H1 (cell line): ENCODE measurements at places on chromosomes 13 and 19. TPM values are rescaled to one million over a fixed set of nuclear protein-coding genes. Genes with fewer than 3 reads are reported as not detected.

The ZNF491 gene
- total RNA-seq = 0.78 and 0.84 TPM in 2 replicates

The PABPC3 gene
- total RNA-seq = 0.48 TPM in 2 replicates

The APLP1 gene
- total RNA-seq = 22.0 and 22.2 TPM in 2 replicates

The SULT2A1 gene
- total RNA-seq = not detected in 2 replicates

The SLC10A2 gene
- not detected in 2 replicates for total RNA-seq

The IL17D gene
- total RNA-seq = 0.56 and 0.84 TPM in 2 replicates

The PEX11G gene
- total RNA-seq = 1.8 and 2.1 TPM in 2 replicates

DNA sequence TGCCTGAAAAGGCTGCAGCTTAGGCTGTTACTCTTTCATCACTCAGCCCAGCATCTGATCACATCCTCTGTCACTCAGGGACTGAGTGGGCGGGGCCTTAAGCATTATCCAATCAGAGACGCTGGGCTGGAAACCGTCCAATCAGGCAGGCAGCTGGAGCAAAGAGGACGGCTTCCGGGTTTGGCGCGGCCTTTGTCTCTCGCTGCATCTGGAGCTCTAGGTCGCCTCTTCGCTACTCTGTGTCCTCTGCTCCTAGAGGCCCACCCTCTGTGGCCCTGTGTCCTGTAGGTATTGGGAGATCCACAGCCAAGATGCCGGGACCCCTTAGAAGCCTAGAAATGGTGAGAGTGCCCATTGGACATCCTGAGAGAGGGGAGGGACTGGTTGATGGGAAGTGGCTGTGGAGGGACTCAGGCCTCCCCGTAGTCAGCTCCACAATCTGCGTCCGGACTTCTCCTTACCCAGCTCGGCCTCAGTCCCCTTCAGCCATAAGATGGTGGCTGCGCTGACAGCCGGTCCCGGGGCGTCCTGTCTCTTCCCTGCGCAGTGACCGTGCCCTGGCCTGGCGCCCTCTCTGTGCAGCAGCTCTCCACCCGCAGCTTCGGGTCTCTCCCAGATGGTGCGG, at the start of gene ZNF486:
ZNF486 (plus strand) TSS at position 195 of the 625 bp plus-strand sequence; CDS start at position 312, 117 bp downstream.
- DNase-seq = peak; percentile 89
- no peaks in the 10 kb centered on the region for H3K4me1 ChIP-seq
- peak within 1 kb of the TSS; percentile 80 for H3K27ac ChIP-seq
- H3K36me3 ChIP-seq = peaks cover 13% of the 10 kb centered on the region; the same call in 1 of the 2 replicates
- peak within 1 kb of the TSS; percentile 72 for H3K4me3 ChIP-seq
- H3K27me3 ChIP-seq = no peaks in the 10 kb centered on the region

DNA sequence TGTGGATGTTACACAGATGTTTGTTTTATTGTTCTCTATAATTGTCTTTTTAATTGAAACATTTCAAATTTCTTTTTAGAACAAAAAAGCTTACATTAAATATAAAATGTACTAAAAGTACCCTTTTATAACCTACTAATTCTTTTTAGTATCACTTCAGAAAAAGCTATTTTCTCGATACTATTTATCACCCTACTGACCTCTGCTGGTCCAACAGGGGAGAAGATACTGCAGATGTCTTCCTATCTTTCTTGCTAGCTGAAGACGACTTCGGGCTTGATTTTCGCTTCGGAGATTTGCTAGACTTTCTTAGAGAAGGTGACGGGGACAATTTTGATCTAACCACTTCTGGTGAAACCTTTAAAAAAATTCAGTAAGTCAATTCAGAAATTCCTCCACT, 42.4 kb downstream of the ZC3H13 start:
- no peak overlapping the region for H3K27ac ChIP-seq
- DNase-seq = no peak
- H3K36me3 ChIP-seq = no peaks in the 10 kb centered on the region
- no peaks in the 10 kb centered on the region for H3K4me1 ChIP-seq

- H3K4me1 ChIP-seq = no peaks in the 10 kb centered on the region
- H3K4me3 ChIP-seq = no peak overlapping the region
- peaks cover 7% of the 10 kb centered on the region for H3K27me3 ChIP-seq
- no peak overlapping the region for H3K27ac ChIP-seq
- H3K36me3 ChIP-seq = peaks cover 3% of the 10 kb centered on the region; the same call in 1 of the 2 replicates
- DNase-seq = no peak
These were observed 10.1 kb downstream of the SSC5D start for GRCh38 chr19:55498246-55498840.

DNA sequence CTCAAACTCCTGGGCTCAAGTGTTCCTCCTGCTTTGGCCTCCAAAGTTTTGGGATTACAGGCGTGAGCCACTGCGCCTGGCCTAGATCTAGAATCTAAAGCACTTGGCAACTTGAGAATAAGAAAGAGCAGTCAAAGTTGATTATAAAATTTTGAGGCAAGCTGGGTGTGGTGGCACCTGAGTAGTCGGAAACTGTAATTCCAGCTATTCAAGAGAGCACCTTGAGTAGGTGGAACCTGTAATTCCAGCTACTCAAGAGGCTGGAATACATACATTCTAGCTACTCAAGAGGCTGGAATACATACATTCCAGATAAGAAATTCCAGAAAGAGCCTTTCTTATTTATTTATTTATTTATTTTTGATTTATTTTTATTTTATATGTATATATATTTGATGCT, 8.3 kb upstream of the NAA16 start:
- DNase-seq = no peak
- no peaks in the 10 kb centered on the region for H3K27me3 ChIP-seq
- no peak overlapping the region for H3K27ac ChIP-seq
- H3K4me1 ChIP-seq = no peaks in the 10 kb centered on the region

DNA sequence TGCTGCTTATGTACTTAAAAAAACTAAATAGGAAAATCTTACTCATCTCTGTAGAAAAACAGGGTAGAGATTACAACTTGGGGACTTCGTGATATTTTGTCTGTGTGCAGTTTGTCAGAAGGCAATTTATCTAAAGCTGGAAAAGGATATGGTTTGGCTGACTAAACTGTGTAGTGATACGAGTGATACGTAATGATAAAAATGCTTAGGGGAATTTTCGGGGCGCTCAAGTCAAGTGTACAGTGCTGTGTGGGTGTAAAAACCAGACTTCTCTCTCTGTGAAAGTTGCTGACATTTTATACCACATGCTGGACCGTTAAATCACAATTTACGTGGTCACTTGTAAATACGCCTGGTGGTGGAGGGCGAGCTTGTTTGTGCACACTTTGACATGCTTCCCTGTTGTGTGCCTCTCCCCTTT, 221.7 kb downstream of the KCNRG start:
- no peak overlapping the region for H3K4me3 ChIP-seq
- no peaks in the 10 kb centered on the region for H3K27me3 ChIP-seq
- H3K4me1 ChIP-seq = no peaks in the 10 kb centered on the region
- no peak overlapping the region for H3K27ac ChIP-seq

DNA sequence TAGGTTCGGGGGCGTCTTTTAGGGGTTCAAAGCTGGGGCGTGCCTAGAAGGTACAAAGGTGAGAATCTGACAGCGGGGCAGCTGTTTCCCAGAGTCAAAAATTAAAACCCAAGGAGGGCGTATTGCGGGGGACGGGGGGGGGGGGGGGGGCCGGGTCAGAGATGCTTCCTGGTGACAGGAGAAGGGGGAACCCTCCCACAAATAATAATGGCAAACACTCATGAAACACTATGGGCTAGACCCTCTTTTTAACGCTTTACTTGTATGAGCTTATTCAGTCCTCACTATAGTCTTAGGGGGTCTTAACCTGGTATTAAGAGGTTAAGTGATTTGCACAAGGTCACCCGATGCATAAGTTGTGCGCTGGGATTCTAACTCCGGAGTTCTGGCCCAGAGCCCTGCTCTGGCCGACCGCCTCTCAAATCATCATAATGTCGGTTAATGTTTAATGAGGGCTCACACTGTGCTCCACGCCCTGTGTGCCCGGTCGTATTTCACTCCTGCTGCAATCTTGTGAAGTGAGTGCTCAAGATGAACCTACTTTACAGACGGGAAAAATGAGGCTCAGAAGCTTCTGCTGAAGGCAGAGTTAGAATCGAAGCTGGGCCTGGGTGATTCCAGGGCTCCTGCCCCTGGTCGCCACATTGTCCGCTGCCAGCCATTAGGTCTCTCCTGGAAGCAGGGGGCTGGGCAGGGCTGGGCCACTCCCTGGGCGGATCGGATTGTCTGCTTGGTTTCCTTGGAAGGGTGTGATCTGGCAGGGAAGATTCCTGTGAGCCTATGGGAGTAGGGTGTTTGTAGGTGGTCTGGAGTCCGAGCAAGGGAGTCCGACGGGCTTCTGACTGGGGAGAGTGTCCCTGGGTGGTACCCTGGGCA, 964 bp downstream of the PAK4 start:
- H3K36me3 ChIP-seq = no peaks in the 10 kb centered on the region
- H3K4me1 ChIP-seq = no peaks in the 10 kb centered on the region
- H3K27me3 ChIP-seq = no peaks in the 10 kb centered on the region
- H3K4me3 ChIP-seq = peak overlapping the region; percentile 94
- no peak overlapping the region for H3K27ac ChIP-seq

GRCh38 chr19:54532528-54532927, 29.9 kb downstream of the LAIR2 start:
- H3K27ac ChIP-seq = no peak overlapping the region
- no peaks in the 10 kb centered on the region; the same call in 1 of the 2 replicates for H3K27me3 ChIP-seq
- H3K4me1 ChIP-seq = no peaks in the 10 kb centered on the region
- H3K36me3 ChIP-seq = no peaks in the 10 kb centered on the region
- no peak for DNase-seq

- H3K27me3 ChIP-seq = no peaks in the 10 kb centered on the region
- DNase-seq = no peak
- 0 out of 2 replicates have a peak overlapping the region, but pooled peaks have one; percentile 13 for H3K4me3 ChIP-seq
- peaks cover 20% of the 10 kb centered on the region for H3K36me3 ChIP-seq
- H3K4me1 ChIP-seq = peaks cover 32% of the 10 kb centered on the region
- no peak overlapping the region for H3K27ac ChIP-seq
These were observed 2.9 kb downstream of the RPS11 start for GRCh38 chr19:49499030-49499670.

GRCh38 chr13:112346899-112347229, 29.3 kb upstream of the SPACA7 start:
- peaks cover 7% of the 10 kb centered on the region for H3K4me1 ChIP-seq
- H3K36me3 ChIP-seq = no peaks in the 10 kb centered on the region
- no peak overlapping the region for H3K27ac ChIP-seq
- peaks cover 5% of the 10 kb centered on the region; the same call in 1 of the 2 replicates for H3K27me3 ChIP-seq

GRCh38 chr13:56752636-56753035, 388.1 kb upstream of the PRR20A start:
- no peaks in the 10 kb centered on the region for H3K4me1 ChIP-seq
- DNase-seq = no peak
- H3K27ac ChIP-seq = no peak overlapping the region
- no peaks in the 10 kb centered on the region for H3K27me3 ChIP-seq

- H3K27ac ChIP-seq = no peak overlapping the region
- no peaks in the 10 kb centered on the region for H3K4me1 ChIP-seq
- H3K27me3 ChIP-seq = no peaks in the 10 kb centered on the region
- DNase-seq = no peak
- no peak overlapping the region for H3K4me3 ChIP-seq
- H3K36me3 ChIP-seq = peaks cover 3% of the 10 kb centered on the region
These were observed 14.9 kb downstream of the COG3 start for GRCh38 chr13:45479661-45480060.

DNA sequence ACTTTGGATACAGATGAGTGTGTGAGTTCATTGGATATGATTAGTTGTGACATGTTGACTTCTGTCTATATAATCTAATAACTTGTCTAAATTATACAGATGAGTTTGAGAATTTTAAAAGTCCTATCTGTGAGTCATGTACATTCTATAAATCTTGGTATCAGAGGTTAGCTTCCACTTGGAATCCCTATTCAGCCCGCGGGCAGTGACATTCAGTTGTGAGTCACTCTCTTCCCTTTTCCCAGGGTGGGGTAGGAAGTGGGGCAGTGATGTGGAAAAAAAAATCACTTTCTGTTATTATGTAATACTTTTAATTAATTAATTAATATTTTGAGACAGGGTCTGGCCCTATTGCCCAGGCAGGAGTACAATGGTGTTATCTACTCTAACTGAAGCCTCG, 33.0 kb upstream of the ZNF808 start:
- DNase-seq = no peak
- peaks cover 13% of the 10 kb centered on the region for H3K27me3 ChIP-seq
- no peaks in the 10 kb centered on the region; the same call in 1 of the 2 replicates for H3K4me1 ChIP-seq
- no peak overlapping the region for H3K4me3 ChIP-seq
- H3K27ac ChIP-seq = no peak overlapping the region
- no peaks in the 10 kb centered on the region for H3K36me3 ChIP-seq

GRCh38 chr13:23572836-23573235, 2.6 kb downstream of the TNFRSF19 start:
- H3K4me1 ChIP-seq = no peaks in the 10 kb centered on the region; the same call in 1 of the 2 replicates
- no peak overlapping the region for H3K27ac ChIP-seq
- H3K4me3 ChIP-seq = no peak overlapping the region
- H3K36me3 ChIP-seq = no peaks in the 10 kb centered on the region
- DNase-seq = no peak

- peaks cover 15% of the 10 kb centered on the region for H3K4me1 ChIP-seq
- no peak overlapping the region; the same call in 1 of the 2 replicates for H3K27ac ChIP-seq
- DNase-seq = peak; percentile 49
- H3K36me3 ChIP-seq = peaks cover 6% of the 10 kb centered on the region; the same call in 1 of the 2 replicates
- H3K27me3 ChIP-seq = no peaks in the 10 kb centered on the region
- peak overlapping the region; percentile 92 for H3K4me3 ChIP-seq
These were observed 823 bp downstream of the TLE5 start for GRCh38 chr19:3061182-3062161.

- DNase-seq = no peak
- H3K4me1 ChIP-seq = no peaks in the 10 kb centered on the region
- no peaks in the 10 kb centered on the region for H3K36me3 ChIP-seq
- H3K27ac ChIP-seq = no peak overlapping the region
- H3K4me3 ChIP-seq = no peak overlapping the region
These were observed 7.9 kb upstream of the PDE4A start for GRCh38 chr19:10412257-10412977.

DNA sequence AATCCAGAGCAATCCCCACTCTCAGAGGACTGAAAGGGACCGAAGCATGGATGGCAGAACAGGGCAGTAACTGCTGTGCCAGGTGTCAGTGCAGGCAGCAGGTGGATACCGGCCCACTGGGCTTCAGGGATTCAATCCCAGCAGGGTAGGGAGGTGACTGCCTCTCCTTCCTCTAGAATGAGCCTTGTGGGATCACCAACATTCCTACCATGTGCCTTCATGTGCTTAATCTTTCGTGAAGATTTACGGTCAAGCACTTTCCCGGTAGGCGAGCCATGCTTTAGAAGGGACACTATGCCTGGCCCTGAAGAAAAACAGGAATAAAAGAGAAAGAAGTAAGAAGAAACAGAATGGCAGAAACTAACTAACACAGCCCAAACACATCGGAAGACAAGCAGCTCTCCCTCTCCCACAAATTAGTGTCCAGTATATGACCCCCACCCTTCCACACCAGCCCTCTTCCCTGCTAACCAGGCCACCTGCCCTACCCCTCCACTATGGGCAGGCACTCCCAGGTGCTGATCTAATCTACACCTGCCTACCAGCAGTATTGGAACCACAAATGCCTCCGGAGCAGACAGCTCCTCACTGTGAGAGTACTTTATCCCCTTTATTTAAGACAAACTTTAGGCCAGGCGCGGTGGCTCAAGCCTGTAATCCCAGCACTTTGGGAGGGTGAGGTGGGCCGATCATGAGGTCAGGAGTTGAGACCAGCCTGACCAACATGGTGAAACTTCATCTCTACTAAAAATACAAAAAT, 162.5 kb downstream of the NUFIP1 start:
- no peaks in the 10 kb centered on the region for H3K4me1 ChIP-seq
- H3K36me3 ChIP-seq = no peaks in the 10 kb centered on the region
- H3K27ac ChIP-seq = no peak overlapping the region
- H3K4me3 ChIP-seq = no peak overlapping the region
- H3K27me3 ChIP-seq = no peaks in the 10 kb centered on the region

- no peaks in the 10 kb centered on the region for H3K36me3 ChIP-seq
- H3K4me1 ChIP-seq = no peaks in the 10 kb centered on the region
- H3K4me3 ChIP-seq = no peak overlapping the region
These were observed 92.0 kb downstream of the HS6ST3 start for GRCh38 chr13:96181911-96182310.
